K562 (cell line): ENCODE measurements at places on chromosomes 3 and 15. TPM values are rescaled to one million over a fixed set of nuclear protein-coding genes. Genes with fewer than 3 reads are reported as not detected.

SPINK8 gene
- total RNA-seq = not detected in 2 replicates

GHSR gene
- not detected in 2 replicates for total RNA-seq

- H3K27me3 ChIP-seq = no peaks in the 10 kb centered on the region
- no peak overlapping the region for H3K4me3 ChIP-seq
- peaks cover 98% of the 10 kb centered on the region for H3K36me3 ChIP-seq
- H3K4me1 ChIP-seq = peaks cover 4% of the 10 kb centered on the region; the same call in 1 of the 3 replicates
Measured at GRCh38 chr15:43404130-43404529, 33.2 kb downstream of the TUBGCP4 start.

DNA sequence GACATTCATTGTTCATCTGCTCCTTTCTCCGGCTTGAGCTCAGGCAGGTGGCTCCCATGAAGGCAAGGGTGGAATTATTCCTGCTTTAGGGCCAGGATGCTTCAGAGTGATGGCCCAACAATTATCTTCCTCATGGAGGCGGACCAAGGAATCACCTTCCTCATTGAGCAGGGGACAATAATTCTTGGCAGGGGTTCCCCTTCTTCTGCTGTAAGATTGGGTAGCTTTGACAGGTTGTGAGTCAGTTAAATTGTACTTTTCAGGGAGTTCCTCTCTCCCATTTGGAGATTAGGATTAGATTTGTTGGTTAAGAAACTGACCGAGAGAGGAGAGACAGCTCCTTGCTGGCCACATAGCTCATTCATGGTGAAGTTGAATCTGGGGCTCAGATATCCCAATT, 31.4 kb upstream of the CD47 start:
- H3K27me3 ChIP-seq = no peaks in the 10 kb centered on the region
- no peak for DNase-seq
- peaks cover 11% of the 10 kb centered on the region; the same call in 1 of the 2 replicates for H3K4me1 ChIP-seq
- no peaks in the 10 kb centered on the region for H3K36me3 ChIP-seq

LDHAL6B gene
- total RNA-seq = not detected in 2 replicates

CHRM5 gene
- total RNA-seq = not detected in 2 replicates

ROBO1 gene
- total RNA-seq = 0.20 and 0.22 TPM in 2 replicates

- no peaks in the 10 kb centered on the region for H3K4me1 ChIP-seq
- no peak overlapping the region for H3K4me3 ChIP-seq
- no peaks in the 10 kb centered on the region for H3K36me3 ChIP-seq
- peaks cover 35% of the 10 kb centered on the region for H3K27me3 ChIP-seq
- DNase-seq = no peak
- H3K27ac ChIP-seq = no peak overlapping the region
Measured at GRCh38 chr15:68353421-68354135, 76.0 kb downstream of the FEM1B start.

DNA sequence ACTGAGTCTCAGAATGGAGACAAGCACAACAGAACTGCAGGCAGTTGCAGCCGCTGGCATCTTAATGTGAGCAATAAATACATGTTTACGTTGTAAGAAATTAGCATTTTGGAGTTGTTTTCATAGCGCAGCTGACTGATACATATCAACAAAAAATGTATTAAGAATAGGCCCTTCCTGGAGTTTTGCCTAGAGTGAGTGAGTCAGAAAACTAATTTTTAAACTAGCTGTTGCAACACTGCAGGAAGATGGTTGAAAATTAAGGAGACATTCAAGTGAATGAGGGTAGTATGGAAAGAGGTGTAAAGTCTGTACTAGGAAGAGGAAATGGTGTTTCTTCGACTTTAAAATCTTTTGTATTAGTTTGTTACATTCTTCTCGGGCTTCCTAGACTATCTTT, 39.6 kb upstream of the TIMP4 start:
- no peak overlapping the region for H3K4me3 ChIP-seq
- no peak overlapping the region for H3K27ac ChIP-seq
- no peak for DNase-seq

GRCh38 chr15:99253381-99254090, 2.3 kb downstream of the LRRC28 start:
- no peak overlapping the region for H3K4me3 ChIP-seq
- no peaks in the 10 kb centered on the region for H3K27me3 ChIP-seq
- H3K4me1 ChIP-seq = peaks cover 4% of the 10 kb centered on the region; the same call in 1 of the 2 replicates
- no peaks in the 10 kb centered on the region for H3K36me3 ChIP-seq
- DNase-seq = no peak

DNA sequence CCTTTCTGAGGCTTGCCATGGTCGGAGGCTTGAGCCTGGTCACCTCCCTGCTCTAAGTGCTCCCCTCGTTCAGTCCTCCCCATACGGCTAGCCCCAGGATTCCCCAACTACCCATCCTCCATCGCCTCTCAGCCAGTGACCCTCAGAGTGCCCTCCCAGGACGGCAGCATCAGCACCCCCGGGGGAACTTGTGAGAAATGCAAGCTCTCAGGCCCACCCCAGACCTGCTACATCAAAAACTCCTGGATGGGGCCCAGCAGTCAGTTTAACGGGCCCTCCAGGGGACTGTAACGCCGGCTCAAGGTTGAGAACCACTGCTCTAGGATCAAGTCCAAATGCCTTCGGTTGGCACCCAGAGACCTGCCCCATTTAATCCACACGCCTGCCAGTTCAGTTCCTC, 6.9 kb downstream of the ADAMTS17 start:
- H3K27me3 ChIP-seq = peaks cover 62% of the 10 kb centered on the region
- H3K4me3 ChIP-seq = no peak overlapping the region
- H3K36me3 ChIP-seq = no peaks in the 10 kb centered on the region

ERC2 gene
- total RNA-seq = 0.07 and 0.16 TPM in 2 replicates

GRCh38 chr3:181660337-181660736, 51.4 kb upstream of the SOX2 start:
- no peaks in the 10 kb centered on the region for H3K4me1 ChIP-seq
- DNase-seq = no peak
- H3K4me3 ChIP-seq = no peak overlapping the region
- H3K27ac ChIP-seq = no peak overlapping the region

DNA sequence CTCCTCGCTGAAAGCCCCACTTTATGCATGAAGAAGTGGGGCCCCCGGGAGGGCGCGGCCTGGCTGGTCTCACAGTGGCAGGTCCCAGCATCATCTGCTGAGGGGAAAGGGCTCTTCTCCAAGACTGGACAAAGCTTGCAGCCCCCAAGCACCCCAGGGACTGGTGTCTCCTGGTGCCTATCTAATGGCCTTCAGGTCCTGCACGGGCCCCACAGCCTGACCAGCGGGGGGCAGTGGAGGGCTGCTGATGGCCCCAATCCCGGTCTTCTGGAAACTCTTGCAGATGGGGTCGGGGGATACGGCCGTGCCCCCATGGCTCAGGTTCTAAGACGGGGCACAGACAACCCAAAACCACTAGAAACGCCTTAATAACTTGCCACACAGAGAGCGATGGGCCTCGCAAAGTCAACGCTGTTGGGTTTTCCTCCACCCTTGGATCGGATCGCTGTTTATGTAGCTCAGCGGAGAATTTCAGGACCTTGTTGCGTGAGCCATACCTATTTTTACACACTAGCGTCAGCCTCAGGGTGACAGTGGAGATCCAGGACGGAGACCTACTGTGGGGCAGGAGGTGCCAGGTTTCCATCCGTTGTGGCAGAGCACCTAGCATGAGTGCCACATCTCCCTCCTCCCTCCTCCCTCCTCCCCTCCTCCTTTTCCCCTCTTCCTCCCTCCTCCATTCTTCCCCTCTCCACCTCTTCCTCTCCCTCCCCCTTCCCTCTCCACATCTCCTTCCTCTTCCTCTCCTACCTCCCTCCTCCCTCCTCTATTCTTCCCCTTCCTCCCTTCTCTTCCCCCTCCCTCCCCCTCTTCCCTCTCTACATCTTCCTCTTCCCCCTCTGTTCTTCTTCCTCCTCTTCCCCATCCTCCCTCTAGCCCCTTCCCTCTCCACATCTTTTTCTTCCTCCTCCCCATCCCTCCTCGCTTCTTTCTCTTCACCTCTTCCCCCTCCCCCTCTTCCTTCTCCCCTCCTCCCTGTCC, 79.3 kb upstream of the ALDH1L1 start:
- no peaks in the 10 kb centered on the region for H3K27me3 ChIP-seq
- peak; percentile 39 for DNase-seq
- no peaks in the 10 kb centered on the region for H3K36me3 ChIP-seq
- peaks cover 5% of the 10 kb centered on the region; the same call in 2 of the 3 replicates for H3K4me1 ChIP-seq

GRCh38 chr3:134095005-134095404, 65.3 kb upstream of the SLCO2A1 start:
- H3K4me3 ChIP-seq = no peak overlapping the region
- peaks cover 3% of the 10 kb centered on the region for H3K27me3 ChIP-seq
- no peak overlapping the region for H3K27ac ChIP-seq

PYGO1 gene
- 0.07 TPM in 1 of 2 replicates, not detected in the other for total RNA-seq

DNA sequence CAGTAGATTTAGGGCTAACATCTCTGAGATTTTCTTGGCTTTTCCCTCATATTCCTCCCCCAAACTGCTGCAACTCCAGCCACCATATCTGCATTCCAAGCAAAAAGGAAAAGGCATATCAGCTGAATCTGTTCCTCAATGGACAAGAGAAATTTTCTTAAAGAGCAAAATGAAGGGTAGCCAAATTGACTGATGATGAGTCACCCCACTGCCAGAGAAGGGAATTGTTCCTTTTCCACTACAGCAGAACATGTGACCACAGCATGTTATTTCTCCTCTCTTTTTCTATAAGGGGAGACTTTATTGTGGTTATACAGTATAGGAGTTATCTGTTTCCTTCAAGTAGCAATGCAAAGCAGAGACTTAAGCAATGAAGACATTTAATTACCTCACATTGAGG, 172.5 kb downstream of the MTHFS start:
- no peaks in the 10 kb centered on the region for H3K36me3 ChIP-seq
- no peak overlapping the region for H3K27ac ChIP-seq
- no peaks in the 10 kb centered on the region for H3K27me3 ChIP-seq
- no peak for DNase-seq

OR4F6 gene
- total RNA-seq = not detected in 2 replicates

GRCh38 chr3:128152419-128153155, 694 bp upstream of the EEFSEC start:
- H3K4me1 ChIP-seq = peaks cover 6% of the 10 kb centered on the region
- H3K4me3 ChIP-seq = peak overlapping the region; percentile 82
- H3K27ac ChIP-seq = peak overlapping the region; percentile 87
- H3K27me3 ChIP-seq = no peaks in the 10 kb centered on the region
- peak; percentile 73 for DNase-seq
- H3K36me3 ChIP-seq = peaks cover 22% of the 10 kb centered on the region; the same call in 2 of the 3 replicates
